ENCODE measurements at places on chromosomes 12 and 14.

DNA sequence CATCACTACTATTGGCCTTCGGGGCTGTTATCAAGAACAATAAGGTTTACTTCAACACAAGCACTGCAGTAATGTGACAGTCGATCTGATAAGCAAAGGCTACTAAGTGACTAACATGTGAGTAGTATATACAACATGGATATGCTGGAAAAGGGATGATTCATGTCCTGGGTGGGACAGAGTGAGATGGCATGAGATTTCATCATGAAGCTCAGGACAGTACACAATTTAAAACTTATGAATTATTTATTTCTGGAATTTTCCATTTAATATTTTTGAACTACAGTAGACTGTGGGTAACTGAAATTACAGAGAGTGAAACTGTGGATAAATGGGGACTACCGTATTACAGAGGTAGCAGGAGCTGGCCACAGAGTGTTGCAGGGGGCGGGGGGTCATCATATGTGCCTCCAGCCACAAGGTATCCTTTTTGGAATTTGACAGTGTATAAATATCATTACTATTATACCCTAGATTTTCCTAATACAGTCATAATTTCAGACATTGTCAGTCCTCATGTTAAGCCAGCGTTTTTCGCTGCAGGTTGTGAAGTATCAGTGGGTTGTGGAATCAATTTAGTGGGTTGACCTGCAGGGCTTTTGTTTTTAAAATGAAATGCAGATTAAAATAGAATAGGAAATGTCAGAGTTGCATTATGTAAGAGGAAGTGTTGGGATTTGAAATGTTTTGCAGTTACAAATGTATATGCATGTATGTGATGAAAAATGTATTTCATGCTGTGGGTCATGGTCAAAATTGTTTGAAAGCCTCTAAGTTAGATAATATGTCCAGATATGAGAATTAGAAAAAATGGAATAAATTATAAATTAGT lies 148.0 kb upstream of the NUDT4 start:
- DNase-seq: no peak

DNA sequence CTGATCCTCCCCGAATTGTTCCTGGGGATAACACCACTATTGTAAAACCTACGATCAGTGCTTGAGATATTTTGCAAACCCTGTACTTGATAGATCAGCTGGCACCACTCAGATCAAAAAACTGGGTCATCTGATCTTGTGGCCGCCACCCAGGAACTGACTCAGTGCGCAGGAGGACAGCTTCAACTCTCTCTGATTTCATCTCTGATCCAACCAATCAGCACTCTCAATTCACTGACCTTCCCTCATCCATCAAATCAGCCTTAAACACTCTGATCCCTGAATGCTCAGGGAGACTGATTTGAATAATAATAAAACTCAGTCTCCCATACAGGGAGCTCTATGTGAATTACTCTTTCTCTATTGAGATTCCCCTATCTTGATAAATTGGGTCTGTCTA lies 4.2 kb upstream of the XPOT start:
- peak; percentile 50 for DNase-seq

DNA sequence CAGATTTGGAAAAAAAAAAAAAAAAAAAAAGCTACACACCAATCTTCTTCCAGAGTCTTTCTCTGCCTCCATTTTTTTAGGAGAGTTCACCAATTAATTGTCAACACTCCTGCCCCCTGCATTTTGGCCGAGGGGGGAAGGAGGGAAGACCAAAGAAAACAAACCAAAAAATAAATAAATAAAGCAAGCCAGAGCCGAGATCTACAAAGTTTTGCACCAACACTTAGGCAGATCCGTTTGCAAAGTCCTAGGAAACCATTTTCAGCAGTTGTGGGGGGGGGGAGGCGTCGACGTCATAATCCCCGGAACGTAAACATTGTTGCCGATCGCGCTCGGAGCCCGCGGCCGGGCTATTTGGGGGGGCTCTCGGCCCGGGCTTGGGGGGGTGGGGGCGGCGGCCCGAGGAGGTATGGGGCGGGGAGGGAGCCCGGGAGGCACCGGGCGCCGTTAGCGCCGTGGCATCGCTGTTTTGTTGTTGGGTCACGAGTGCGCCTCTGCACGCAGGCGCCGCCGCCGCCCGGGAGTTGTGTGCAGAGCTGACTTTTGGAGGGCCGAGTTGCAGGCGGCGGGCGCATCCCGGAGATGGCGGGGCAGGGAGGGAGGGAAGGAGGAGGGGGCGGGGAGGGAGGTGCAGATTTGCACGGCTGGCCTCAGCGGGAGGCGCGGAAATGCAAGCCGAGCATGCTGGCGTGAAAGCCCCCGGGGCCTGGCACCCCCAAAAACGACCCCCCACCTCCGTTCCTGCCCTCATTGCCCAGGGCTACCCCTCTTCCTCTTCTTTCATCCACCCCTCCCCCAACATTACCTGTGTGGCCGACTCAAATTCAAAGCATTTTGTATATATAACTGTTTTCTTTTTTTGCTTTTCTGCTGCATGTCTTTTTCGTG lies 598 bp downstream of the KDM2B start:
- DNase-seq: peak; percentile 87

DNA sequence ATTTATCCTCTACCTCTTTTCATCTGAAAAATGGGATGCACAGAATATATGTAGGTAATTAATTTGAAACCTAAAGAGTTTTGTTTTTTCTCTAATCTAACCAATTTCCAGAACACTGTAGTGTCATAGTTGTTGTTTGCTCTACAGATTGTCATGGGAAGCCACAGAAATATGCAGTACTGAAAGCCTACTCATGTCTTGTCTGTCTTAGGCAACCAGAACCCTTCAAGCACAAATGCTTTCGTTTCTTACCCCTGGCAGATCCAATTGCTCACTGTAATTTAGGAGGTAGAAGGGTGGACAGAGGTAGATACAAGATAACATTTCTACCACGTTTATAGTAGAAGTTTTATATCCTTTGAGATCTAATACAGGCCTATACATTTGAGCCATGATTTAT lies 330.2 kb upstream of the NOVA1 start:
- DNase-seq: no peak

DNA sequence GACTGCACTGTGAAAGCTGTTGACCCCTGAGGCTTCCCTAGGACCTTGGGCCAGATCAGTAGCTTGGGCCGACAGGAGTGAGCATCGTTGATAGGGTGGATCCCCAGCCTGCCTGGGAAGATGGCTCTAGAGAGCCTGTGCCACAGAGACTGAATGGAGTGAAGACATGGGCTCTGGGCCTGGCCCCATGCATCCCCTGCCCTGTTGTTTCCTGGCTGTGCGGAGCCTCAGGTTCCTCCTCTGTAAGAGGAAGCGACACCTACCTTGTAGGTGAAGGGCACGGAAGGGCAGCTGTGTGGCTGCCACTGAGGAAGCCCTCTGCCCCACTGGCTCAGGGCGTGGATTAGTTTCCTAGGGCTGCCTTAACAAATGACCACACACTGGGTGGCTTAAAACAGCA lies 23.9 kb downstream of the PLEKHG3 start:
- no peak for DNase-seq

GRCh38 chr14:52852810-52853521 lies 61.6 kb upstream of the GNPNAT1 start:
- DNase-seq: no peak

- peak; percentile 62 for DNase-seq
Measured at GRCh38 chr14:104680056-104680805, 9.2 kb upstream of the INF2 start.

DNA sequence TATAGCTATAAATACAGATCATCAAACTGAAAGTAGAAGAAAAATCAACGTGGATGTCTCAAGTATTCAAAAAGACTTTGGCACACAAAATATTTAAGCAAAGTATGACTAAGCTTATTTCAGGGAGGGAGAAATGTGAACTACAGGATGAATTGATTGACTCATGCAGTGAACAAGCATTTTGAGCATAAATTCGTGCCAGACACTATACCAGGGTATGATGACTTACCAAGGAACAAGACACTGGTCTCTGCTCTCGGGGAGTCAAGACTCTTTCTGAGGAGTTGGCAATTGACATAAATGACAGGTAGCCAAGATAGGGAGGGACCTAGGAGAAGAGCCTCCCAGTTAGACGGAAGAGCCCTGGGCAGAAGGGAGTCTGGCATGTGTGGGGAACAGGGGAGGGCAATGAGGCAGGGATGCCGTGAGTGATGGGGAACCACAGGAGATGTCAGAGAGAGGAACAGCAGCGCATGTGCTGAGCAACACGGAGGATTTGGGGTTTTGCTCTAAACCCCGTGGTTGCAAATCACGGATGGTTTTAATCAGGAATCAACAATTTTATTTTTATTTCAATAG lies 115.2 kb downstream of the TMEM132D start:
- no peak for DNase-seq

DNA sequence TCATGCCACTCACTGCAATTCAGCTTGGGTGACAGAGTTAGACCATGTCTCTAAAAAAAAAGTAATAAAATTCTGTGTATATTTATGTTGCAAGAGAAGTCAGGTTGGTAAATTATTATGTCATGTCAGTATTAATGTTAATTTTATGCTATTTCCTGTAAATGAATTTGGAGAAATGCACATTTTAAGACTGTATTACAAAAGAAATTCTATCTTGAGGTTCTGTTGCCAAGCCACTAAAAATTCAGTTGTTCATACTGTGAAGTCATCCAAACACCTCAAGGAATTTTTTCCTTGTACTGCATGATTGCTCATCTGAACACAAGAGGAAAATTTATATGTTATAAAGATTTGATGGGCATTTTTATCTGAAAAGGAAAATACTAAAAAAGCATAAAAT lies 23.3 kb upstream of the HMGA2 start:
- no peak for DNase-seq

DNA sequence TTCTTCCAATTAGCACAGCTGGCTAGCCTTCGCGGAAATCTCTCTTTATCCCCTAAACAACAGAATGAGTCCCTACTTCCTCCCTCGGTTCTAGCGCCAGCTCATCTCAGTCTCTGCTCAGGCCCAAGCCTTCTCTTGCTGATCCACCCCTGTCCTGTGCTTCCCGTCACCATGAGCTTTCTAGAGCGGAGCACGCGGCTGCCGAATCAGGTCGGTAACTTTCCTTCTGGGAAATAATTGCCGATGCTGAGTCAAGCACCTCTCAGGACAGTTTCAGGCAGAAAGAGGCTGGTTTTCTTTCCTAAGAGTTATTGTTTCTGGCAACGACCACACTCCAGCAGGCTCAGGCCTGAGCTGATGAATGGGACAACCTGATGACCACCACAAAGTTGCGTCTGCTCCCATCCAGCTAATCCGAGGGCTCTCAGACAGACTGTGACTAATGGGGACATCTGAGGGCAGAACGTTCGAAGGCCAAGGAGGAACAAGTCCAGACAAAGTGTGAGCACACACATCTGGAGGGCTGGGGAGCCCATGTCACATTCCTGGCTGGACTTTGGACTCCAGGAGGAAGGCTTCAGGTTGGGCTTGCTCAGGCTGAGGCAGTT lies 13.6 kb upstream of the GPR68 start:
- peak; percentile 70 for DNase-seq

DNA sequence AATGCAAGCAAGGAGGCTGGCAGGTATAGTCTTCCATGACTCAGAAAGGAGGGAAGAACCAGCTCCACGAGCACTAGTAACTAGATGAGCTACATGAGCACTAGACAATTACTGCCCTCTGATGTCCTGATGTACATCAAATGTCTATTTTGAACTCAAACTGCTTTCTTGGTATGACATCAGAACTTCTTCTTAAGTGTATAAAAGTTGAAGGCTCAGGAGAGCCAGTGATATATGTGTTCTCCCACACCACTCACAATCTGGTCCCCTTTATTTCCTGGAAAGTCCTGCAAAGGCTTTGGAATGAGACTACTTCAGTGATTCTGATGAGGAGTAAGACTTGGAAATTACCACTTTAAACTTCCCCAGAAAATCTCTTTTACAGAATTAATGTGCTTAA lies 18.5 kb upstream of the DHRS7 start:
- DNase-seq: no peak

DNA sequence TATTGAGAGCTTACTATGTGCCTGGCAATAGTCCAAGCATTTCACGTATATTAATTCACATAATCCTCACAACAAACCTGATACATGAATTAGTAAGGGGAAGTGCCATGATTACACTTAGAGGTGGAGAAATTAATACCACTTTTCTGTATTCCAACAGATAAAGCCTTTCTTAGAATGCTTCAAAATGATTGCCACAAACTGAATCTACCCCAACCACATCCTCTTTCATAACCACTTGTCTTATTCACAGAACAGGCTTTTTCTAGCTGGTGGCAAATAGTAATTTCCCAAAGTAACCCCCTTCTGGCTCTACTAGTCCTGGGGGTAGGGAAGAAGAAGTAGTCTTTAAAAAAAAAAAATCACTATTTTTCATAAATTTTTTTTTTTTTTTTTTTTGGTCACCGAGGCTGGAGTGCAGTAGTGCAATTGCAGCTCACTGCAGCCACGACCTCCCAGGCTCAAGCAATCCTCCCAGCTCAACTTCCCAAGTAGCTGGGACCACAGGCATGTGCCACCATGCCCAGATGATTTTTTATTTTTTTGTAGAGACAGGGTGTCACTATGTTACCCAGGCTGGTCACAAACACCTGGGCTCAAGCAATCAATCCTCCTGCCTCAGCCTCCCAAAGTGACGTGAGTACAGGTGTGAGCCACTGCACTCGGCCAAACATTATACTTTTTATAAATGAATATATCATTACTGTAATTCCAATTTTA lies 59.0 kb upstream of the ARID2 start:
- no peak for DNase-seq

DNA sequence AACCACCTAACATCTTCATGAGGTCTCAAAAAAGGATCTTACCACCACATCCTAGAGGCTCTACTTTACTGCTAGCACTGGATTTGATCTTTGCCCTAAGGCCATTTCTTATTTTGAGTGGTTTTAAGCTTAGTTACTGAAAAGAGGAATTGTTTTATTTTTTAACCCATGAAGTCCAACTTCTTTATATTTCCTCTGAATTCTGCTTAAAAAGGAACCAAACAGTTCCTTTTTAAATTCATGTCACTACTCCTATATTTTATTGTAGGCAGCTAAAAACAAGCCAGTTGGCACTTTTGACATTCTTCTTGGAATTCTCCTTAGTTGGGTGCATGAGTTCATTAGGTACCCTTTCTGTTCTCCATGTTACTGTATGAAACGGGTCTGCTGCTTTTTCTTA lies 76.4 kb downstream of the FGD4 start:
- DNase-seq: no peak

DNA sequence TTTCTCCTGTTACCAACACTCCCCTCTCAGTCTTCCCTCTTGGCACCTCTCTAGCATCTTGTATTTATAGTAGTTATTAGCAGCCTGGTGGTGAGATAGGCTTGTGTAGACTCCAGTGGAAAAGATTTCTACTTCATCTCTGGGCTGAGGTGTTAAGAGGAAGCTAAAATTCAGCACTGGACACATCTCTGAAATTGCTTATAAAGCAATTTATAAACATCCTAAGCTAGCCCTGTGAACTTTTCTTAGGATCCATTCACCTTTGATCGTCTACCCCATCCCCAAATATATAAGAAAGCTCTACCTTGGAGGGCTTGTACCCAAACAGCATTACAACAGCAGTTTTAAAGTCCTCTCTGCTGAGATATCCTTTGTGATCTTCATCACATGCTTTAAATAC lies 928 bp downstream of the EFCAB11 start:
- DNase-seq: no peak

GRCh38 chr14:58638231-58639197 lies 752 bp downstream of the DACT1 start:
- DNase-seq: peak; percentile 35
